ENCODE measurements at places on chromosomes 7 and 10.

DNA sequence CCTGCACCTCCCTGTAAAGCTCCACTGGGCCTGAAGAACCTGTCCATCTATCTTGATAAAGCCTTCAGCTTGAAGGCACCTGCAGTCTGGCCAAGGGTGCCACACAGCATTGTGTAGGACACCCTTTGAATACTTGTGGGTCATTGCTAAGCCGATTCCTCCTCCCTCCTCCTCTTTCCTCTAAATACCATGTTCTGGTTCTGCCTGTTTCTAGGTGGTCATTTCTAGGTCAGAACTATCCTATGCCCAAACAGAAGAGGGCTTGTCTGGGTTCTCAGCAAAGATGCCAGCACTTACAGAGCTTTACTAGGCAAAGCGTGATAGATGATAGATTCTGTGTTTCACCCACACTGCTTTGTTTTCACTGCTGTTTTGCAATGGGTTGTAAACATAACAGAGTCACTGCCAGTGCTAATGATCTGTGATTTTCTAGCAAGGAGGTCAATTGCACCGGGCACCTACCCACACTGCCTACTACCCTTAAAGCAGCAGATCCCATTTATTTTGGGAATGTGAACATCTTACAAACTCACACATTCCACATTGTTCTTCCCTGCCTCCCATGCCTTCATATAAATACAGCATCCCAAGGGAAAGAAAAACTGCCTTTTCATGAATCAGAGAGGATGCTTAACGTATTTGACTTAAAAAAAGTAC, 279.1 kb upstream of the PITRM1 start:
- DNase-seq = no peak

GRCh38 chr10:113049881-113050280, 99.8 kb downstream of the TCF7L2 start:
- no peak for DNase-seq

GRCh38 chr7:136533732-136534131, 334.7 kb upstream of the CHRM2 start:
- no peak for DNase-seq

- DNase-seq = no peak
Measured at GRCh38 chr7:154677454-154677853, 325.5 kb downstream of the PAXIP1 start.

- no peak for DNase-seq
Measured at GRCh38 chr10:60235001-60235400, 154.7 kb downstream of the ANK3 start.

DNA sequence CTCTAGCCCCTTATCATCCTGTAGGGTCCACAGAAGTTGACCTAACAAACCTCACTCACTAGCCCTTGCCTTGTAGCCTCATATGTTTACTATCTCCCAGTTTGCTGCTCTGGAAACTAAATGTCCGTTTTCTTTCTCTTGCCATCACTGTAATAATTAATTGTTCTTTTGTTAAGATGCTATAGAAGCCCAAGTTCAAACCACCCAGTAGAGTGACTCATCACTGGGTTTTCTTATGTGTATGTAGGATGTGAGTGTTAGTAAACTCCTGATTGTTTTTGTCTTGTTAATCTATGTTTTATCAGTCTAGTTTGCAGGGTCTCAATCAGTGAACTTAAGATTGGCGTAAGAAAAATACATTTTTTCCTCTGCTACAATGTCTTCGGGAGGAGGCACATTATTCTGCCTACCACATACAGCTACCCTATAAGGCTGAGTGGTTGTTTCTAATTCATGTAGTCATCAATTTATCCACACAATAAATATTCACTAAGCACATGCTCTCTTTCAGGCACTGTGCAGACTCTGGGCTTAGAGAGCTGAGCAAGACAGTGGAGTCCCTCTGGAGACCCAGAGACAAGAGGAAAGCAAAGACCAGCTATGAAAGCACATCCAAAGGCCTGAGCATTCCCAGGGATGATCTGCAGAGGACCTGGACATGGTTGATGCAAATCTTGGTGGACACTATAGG, 474.1 kb upstream of the AKR1E2 start:
- no peak for DNase-seq

GRCh38 chr10:121183236-121183635, 332.1 kb downstream of the WDR11 start:
- DNase-seq = no peak

Measured in lower lobe of right lung (tissue), 2 donors.